ENCODE measurements at places on chromosomes 3 and 15.

- no peak for DNase-seq
These were observed 38.1 kb downstream of the FOXL2 start for GRCh38 chr3:138908846-138909245.

DNA sequence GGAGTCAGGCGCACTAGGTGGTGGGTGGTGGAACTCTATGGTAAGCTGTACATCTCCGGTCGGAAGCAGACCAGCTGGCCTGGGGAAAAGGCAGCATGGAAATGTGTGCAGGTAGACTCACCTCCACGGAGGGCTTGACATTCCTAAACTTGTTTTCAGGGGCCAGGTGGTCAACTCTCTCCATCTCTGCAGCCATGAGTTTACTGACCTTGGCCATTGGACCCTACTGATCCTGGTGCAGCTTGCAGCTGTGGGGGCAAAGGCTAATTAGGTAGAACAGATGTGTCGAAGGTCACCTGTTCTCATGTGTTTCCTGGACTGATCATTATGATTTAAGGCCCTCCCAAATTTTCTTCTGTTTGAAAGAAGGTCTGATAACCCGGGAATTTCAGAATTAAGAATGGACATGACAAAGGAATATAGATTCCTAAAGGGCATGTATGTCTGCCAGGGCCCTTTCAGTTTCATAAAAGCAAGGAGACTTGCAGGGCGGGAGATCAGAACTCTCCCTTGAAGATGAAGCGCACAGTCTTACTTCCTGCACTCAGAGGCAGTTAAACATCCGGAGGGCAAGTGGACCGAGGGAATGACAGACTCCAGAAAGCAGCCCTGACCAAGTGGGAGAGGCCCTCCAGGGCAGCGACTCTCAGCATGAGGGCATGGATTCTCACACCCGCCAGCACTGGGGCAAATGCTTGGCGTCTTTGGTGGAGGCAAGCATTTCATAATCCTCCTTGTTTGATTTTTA, 56.1 kb upstream of the CMTM7 start:
- DNase-seq: no peak

GRCh38 chr3:133506215-133506901, 67.1 kb upstream of the CDV3 start:
- no peak for DNase-seq

DNA sequence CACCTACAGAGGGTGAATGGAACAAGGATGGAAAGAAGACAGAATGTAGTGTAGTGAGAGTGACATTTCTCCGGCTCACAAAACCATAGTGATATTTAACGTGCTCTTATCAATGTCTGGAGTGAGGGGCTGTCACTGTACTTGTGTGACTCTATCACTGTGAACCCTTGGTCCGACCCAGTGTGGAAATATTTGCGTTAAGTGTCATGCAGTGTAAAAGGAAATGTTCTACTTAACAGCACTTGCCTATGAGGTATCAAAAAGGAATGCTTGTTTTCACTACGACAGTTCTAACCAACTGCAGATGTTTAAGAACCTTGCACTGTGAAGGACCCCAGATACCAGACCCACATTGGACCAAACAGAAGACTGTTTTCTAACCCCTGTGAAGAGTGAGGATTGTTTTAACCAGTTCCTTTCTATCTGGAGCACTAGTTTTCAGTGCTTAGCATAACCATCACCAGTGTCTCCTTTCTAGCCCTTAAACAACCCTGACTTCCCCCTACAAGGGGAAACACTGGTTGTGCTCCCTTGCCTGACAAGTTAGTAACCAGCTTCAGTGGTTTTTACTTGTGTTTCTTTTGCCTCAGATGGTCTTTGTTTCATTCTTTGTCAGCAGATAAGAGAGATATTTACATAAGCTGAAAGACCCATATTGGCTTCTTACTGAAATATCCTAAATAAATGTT, 144.7 kb upstream of the ABHD17C start:
- no peak for DNase-seq

DNA sequence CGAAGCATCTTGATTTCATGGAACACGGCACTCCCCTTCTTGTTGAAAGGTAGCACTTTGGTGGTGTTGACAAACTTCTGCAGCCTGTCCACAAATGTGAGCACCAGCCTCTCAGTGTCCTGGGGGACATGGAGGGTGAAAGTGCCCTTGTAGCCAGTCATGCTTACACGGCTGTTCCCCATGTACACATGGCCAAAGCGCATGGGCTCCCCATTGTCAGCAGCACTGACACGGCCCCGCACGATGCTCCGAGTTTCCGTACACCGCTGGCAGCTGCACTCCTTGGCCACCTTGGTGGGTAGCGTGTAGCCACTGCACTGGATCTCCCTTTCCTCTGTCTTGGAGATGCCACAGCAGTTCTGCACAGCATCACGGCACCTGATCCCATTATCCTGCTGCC, 12.7 kb downstream of the CILP start:
- DNase-seq: no peak

GRCh38 chr15:40047415-40048210, 8.6 kb upstream of the SRP14 start:
- no peak for DNase-seq

- no peak for DNase-seq
These were observed 21.2 kb downstream of the IGSF10 start for GRCh38 chr3:151439652-151440125.

- no peak for DNase-seq
These were observed 72.7 kb downstream of the INO80 start for GRCh38 chr15:41043276-41043951.

GRCh38 chr15:43215961-43216360, 4.9 kb downstream of the EPB42 start:
- DNase-seq: no peak

DNA sequence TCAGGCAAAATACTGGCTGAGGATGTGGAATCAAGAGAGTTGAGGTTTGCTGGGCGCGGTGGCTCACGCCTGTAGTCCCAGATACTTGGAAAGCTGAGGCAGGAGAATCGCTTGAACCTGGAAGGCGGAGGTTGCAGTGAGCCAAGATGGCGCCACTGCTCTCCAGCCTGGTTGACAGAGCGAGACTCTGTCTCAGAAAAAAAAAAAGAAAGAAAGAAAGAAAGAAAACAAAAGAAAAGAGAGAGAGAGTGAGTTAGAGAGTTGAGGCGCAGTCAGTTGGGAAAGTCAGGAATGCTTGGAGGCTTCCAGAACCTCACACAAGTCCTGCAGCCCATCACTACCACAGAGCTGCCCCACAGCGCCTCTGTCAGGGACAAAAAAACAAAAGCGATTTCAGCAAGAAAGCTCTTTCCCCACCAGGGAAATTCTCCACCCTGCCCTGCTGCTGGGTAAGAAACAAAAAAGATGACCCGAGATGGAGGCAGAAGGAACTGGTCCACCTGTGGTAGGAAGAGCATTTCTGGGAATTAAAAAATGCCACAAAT, 13.8 kb downstream of the HDC start:
- no peak for DNase-seq

DNA sequence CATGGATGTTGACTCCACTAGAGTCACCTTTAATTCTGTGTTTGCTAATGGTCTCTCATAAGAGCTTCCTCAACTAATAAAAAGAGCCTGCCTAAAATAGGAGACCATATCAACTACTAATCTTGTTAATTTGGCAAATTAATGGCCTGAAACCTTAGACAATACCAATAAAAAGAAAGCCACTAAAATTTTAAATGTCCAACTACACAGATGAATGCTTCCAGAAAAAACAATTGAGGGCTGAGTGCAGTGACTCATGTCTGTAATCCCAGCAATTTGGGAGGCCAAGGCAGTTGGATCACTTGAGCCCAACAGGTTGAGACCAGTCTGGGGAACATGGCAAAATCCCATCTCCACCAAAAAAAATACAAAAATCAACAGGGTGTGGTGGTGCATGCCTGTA, 230.9 kb downstream of the NSUN3 start:
- DNase-seq: no peak

GRCh38 chr3:3907023-3907422, 107.8 kb downstream of the LRRN1 start:
- DNase-seq: no peak

DNA sequence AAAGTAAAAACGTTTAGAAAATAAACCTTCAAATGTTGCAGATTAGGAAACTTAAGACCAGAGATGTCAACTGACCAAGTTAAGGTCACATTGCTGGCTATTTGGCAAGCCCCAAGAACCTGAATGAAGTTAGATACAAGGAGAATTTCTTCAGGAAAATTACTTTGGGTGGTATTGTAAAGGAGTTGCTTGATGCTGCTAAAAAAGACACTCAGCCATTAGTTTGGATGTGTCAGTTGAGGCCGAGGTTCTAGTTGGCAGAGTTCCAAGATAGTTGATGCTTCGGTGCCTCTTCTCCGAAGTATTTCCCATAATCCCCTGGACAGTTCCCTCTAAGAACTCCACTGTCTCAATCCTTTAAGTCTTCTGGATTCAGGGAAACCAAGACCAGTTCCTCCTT, 24.3 kb downstream of the SIAH2 start:
- DNase-seq: no peak

- DNase-seq: no peak
These were observed 828.6 kb upstream of the NR2F2 start for GRCh38 chr15:95501865-95502264.

Measured in activated CD8-positive, alpha-beta memory T cell treated with anti-CD3 and anti-CD28 coated beads for 1 hour (primary cell).